ENCODE measurements at places on chromosomes 5 and 9.

- DNase-seq, result no peak
Measured at GRCh38 chr5:60765019-60765709, 65.2 kb upstream of the DEPDC1B start.

DNA sequence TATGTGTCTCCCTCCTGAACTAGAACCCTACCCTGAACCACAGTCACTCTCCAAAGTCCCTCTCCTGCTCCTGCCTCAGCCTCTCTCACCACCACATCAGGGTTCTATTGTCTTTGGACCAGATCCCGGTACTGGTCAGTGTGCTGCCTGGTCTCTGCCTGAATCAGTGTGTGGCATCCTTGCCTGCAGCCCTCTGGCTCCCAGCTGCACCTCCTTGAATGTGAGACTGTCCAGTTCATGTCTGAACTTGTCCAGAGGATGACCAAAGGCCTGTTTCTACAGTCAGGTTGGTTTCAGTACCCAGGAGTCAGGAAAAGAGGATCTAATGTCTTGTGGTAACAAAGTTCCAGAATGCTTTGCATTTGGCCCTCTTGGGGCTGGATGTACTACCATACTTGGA lies 76.8 kb upstream of the RANBP3L start:
- DNase-seq, result no peak

- DNase-seq, result no peak
Measured at GRCh38 chr5:144156767-144157171, 13.7 kb downstream of the YIPF5 start.

- no peak for DNase-seq
Measured at GRCh38 chr5:40464511-40464910, 215.2 kb upstream of the PTGER4 start.
